ENCODE measurements at places on chromosomes 2 and 18.

- no peaks in the 10 kb centered on the region for H3K36me3 ChIP-seq
- DNase-seq = no peak
- H3K27ac ChIP-seq = no peak overlapping the region
- H3K4me3 ChIP-seq = no peak overlapping the region
These were observed 127.2 kb upstream of the THSD7B start for GRCh38 chr2:136638193-136638592.

- H3K4me3 ChIP-seq = peak overlapping the region; percentile 73
- peak overlapping the region; percentile 97 for H3K27ac ChIP-seq
- no peaks in the 10 kb centered on the region for H3K27me3 ChIP-seq
- H3K4me1 ChIP-seq = peaks cover 20% of the 10 kb centered on the region
- H3K36me3 ChIP-seq = peaks cover 15% of the 10 kb centered on the region
- DNase-seq = peak; percentile 29
These were observed 16.9 kb upstream of the ZCCHC2 start for GRCh38 chr18:62505669-62506494.

GRCh38 chr18:75220551-75221355, 10.2 kb downstream of the TSHZ1 start:
- H3K4me1 ChIP-seq = peaks cover 13% of the 10 kb centered on the region
- H3K36me3 ChIP-seq = no peaks in the 10 kb centered on the region
- no peak overlapping the region for H3K4me3 ChIP-seq
- no peak for DNase-seq
- H3K27me3 ChIP-seq = no peaks in the 10 kb centered on the region

DNA sequence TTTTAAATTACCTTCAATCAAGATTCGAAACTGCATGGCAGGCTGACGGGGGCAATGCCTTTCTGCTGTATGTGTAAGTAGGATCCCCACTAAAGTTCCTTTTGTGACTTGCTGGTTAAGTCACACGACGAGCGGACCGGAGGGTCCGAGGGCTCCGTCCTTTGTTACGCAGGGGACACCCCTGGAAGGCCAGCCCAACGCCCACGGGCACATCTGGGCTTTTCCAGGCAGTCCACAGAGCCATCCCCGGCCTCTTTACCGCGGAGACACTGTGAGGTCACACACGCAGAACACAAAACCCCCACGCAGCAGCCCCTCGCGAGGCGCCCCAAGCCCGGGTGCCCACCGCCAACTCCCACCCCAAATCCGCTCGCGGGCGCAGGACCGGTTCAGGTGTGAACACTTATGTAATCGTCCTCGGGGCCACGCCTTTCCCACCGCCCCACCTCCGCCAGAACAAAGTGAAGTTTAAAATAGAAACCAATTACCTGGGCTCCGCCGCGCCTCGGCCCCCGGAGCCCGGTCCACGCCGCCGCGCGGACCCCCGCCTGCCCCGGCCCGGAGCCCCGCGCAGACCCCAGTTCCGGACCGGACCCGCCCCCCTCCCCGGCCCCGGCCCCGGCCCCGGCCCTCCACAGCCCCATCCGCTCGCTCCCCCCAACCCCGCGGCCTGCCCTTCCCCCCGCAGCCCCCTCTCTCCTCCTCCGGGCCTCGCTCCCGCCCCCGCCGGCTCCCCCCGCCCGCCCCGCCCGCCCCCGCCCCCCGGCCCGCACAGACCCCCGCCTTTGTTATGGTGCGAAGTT, 4.2 kb downstream of the ZNF516 start:
- peak overlapping the region; percentile 79 for H3K4me3 ChIP-seq
- no peaks in the 10 kb centered on the region for H3K36me3 ChIP-seq
- H3K4me1 ChIP-seq = peaks cover 32% of the 10 kb centered on the region
- DNase-seq = peak; percentile 26

- no peak for DNase-seq
- no peak overlapping the region for H3K27ac ChIP-seq
- no peaks in the 10 kb centered on the region for H3K4me1 ChIP-seq
- H3K36me3 ChIP-seq = no peaks in the 10 kb centered on the region
- H3K27me3 ChIP-seq = no peaks in the 10 kb centered on the region
These were observed 242.6 kb upstream of the NT5C1B start for GRCh38 chr2:18831916-18832510.

- no peaks in the 10 kb centered on the region for H3K4me1 ChIP-seq
- no peak overlapping the region for H3K27ac ChIP-seq
- DNase-seq = no peak
- no peak overlapping the region for H3K4me3 ChIP-seq
- no peaks in the 10 kb centered on the region for H3K36me3 ChIP-seq
These were observed 110.4 kb downstream of the ALK start for GRCh38 chr2:29810956-29811355.

GRCh38 chr2:144151405-144151804, 368.5 kb downstream of the ZEB2 start:
- DNase-seq = no peak
- no peaks in the 10 kb centered on the region for H3K27me3 ChIP-seq
- peaks cover 11% of the 10 kb centered on the region for H3K36me3 ChIP-seq
- H3K4me3 ChIP-seq = no peak overlapping the region
- no peak overlapping the region for H3K27ac ChIP-seq

DNA sequence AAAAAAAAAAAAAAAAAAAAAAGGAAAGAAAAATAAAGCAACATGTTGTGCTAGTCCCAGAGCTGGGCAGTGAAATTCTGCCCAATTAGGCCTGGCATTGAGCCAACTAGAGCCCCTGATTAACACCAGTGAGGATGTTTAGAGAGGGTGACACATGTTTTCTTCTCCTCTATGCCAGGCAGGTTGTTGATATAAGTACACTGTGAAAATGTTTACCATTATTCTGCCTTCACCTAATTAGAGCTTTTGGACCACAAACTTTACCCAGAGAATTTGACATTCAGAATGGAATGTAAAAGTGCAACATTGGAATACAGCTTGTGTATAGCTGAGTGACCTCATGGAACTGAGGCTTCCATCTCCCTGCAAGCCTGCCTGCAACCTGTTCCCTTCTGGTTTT, 95.9 kb upstream of the MSH2 start:
- DNase-seq = no peak
- H3K27me3 ChIP-seq = peaks cover 31% of the 10 kb centered on the region
- no peak overlapping the region for H3K27ac ChIP-seq
- no peaks in the 10 kb centered on the region for H3K4me1 ChIP-seq
- H3K36me3 ChIP-seq = no peaks in the 10 kb centered on the region

DNA sequence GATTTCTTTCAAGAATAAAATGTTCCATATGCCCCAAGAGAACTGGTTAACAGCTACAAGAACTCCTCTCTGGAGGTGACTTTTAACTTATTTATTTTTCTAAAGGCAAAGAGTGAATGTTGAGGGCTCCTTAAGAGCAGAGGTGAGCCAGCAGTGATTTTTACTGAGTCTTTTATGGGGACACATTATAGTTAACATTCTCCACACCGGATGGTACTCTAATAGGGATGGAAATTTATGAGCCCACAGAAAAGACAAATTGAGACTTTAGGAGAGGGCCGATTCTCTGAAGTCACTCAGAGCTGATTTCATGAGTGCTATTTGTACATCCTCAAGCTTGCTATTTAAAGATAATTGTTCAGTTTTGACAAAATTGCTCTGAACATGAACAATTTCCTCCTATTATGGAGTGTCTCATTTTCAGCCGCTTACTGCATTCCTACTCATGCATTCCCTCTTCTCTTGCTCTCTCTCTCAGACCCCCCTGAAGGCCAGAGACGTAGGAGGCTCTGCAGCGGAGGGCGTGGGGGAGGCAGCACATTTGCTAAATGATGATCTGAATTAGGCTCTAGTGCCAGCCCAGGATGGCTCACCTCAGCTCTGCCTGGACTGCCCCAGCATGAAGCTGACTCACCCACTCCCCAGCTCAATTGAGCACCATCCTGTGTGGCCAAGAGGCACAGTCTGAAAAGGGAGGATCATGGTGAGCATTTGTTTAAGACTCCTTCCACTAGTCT, 5.9 kb upstream of the RPL37A start:
- no peak overlapping the region for H3K27ac ChIP-seq
- H3K4me1 ChIP-seq = peaks cover 26% of the 10 kb centered on the region
- H3K4me3 ChIP-seq = no peak overlapping the region
- no peaks in the 10 kb centered on the region for H3K27me3 ChIP-seq
- DNase-seq = no peak

DNA sequence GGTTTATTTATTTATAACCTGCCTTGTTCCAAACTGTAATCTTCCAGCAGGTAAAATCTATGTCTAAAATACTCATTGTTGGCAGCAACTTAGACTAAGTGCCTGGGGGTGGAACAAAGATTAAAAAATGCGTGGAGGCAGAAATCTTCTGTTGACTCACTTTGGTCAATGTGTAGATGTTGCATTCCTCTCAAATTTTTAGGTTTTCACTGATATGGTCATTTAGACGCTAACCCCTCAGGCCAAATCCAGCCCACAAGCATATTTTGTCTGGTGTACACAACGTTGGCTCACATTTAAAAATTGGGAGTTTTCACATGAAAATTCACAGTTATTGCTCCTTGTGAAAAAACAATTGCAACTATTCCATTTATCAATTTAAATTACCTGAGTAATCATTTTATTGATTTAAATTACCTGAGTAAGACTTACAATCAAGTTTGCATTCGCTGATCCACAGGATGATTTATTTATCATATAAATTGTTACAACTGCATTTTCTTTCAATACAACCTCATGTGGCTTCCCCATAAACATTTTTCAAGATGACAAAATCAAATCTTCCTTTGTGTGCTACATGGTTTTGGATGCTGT, 564.2 kb downstream of the TSN start:
- no peak for DNase-seq
- no peak overlapping the region for H3K4me3 ChIP-seq
- no peak overlapping the region for H3K27ac ChIP-seq
- no peaks in the 10 kb centered on the region for H3K4me1 ChIP-seq
- no peaks in the 10 kb centered on the region for H3K36me3 ChIP-seq

GRCh38 chr2:58923869-58924268, 682.7 kb upstream of the FANCL start:
- no peaks in the 10 kb centered on the region for H3K36me3 ChIP-seq
- no peak for DNase-seq
- H3K27me3 ChIP-seq = no peaks in the 10 kb centered on the region
- H3K27ac ChIP-seq = no peak overlapping the region
- H3K4me1 ChIP-seq = no peaks in the 10 kb centered on the region
- no peak overlapping the region for H3K4me3 ChIP-seq

- no peak overlapping the region for H3K4me3 ChIP-seq
- DNase-seq = no peak
- peaks cover 6% of the 10 kb centered on the region for H3K27me3 ChIP-seq
- H3K4me1 ChIP-seq = peaks cover 11% of the 10 kb centered on the region
These were observed 206.6 kb upstream of the RBMS1 start for GRCh38 chr2:160700021-160700814.

- no peak for DNase-seq
- H3K27me3 ChIP-seq = no peaks in the 10 kb centered on the region
- H3K36me3 ChIP-seq = peaks cover 14% of the 10 kb centered on the region
- no peak overlapping the region for H3K27ac ChIP-seq
- no peak overlapping the region for H3K4me3 ChIP-seq
- H3K4me1 ChIP-seq = peaks cover 8% of the 10 kb centered on the region
These were observed 191.1 kb downstream of the STK39 start for GRCh38 chr2:168056242-168056787.

GRCh38 chr2:20231598-20232026, 6.7 kb upstream of the SDC1 start:
- DNase-seq = no peak
- H3K4me3 ChIP-seq = no peak overlapping the region
- H3K36me3 ChIP-seq = no peaks in the 10 kb centered on the region
- no peak overlapping the region for H3K27ac ChIP-seq
- no peaks in the 10 kb centered on the region for H3K4me1 ChIP-seq

- H3K36me3 ChIP-seq = peaks cover under 1% of the 10 kb centered on the region
- H3K4me3 ChIP-seq = no peak overlapping the region
- no peaks in the 10 kb centered on the region for H3K27me3 ChIP-seq
- H3K27ac ChIP-seq = no peak overlapping the region
- DNase-seq = no peak
These were observed 34.2 kb downstream of the IMPA2 start for GRCh38 chr18:12015416-12016062.

DNA sequence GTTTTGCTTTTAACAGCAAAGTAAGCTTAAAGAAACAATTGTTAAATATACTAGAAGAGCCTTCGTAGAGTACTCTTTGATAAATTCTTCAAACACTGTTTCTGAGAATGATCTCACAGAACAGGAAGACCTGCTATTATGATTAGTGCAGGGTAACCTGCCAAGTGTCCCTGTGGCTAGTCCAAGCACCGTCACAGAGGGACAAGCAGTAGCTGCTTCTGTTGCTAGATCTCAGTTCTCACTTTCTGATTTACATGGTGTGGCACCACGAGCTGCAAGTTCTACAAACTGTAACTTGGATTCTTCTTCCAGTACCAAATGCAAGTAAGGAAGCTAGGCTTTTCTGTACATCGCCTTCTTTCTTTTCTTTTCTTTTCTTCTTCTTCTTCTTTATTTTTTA, 121.5 kb downstream of the PIEZO2 start:
- no peak for DNase-seq
- H3K27ac ChIP-seq = no peak overlapping the region
- H3K4me1 ChIP-seq = no peaks in the 10 kb centered on the region
- H3K36me3 ChIP-seq = no peaks in the 10 kb centered on the region
- H3K4me3 ChIP-seq = no peak overlapping the region

- peaks cover 1% of the 10 kb centered on the region for H3K4me1 ChIP-seq
- no peaks in the 10 kb centered on the region for H3K27me3 ChIP-seq
- H3K27ac ChIP-seq = no peak overlapping the region
These were observed 27.2 kb upstream of the OTX1 start for GRCh38 chr2:63023444-63023843.

DNA sequence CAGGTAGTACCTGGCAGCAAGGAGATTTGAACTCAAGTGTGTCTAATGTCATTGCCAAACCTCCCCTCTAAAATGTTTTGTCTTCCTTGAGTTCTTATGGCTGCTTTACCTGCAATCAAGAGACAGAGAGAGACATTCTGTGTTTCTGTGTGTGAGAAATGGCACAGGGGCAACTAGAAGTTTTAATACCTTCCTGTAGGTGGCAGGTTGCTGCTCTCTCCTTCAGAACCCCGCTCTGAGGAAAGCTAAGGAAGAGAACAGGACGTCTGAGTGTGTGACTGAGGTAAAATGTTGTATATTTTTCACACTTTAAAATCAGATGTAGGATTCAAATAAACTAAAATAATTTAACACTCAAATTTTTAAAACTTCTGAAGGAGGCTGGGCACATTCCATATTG, 19.2 kb downstream of the DTNA start:
- H3K36me3 ChIP-seq = no peaks in the 10 kb centered on the region
- DNase-seq = no peak
- H3K27ac ChIP-seq = no peak overlapping the region

GRCh38 chr2:237242091-237242536, 156.4 kb downstream of the COPS8 start:
- no peaks in the 10 kb centered on the region for H3K4me1 ChIP-seq
- H3K4me3 ChIP-seq = no peak overlapping the region
- no peaks in the 10 kb centered on the region for H3K36me3 ChIP-seq
- peaks cover 8% of the 10 kb centered on the region for H3K27me3 ChIP-seq
- H3K27ac ChIP-seq = no peak overlapping the region

DNA sequence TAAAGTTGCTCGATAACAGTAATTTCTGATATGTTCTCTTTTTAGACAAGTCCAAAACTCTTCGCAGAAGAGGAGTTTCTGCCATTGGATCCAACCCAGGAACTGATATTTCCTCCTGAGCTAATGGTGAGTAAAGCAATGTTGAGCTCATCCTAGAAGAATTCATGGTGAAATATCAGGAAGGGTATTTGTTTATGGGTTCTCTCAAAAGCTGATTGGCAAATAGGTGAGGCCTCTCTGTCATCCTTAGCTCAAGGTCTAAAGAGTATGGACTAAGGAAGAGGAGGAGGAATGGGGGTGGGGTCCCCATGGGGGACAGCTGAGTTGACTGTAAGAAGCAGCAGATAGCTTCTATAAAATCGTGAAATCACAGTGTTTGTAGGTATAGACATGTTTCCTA, 18.2 kb downstream of the AOX1 start:
- H3K27ac ChIP-seq = no peak overlapping the region
- no peak overlapping the region for H3K4me3 ChIP-seq
- H3K36me3 ChIP-seq = no peaks in the 10 kb centered on the region

Data from activated T-helper 2 cell treated with anti-CD3 and anti-CD28 coated beads, Interferon-gamma antibody, Interleukin-2, Interleukin-4, amounts not matched to agents 10 μg/mL and 5 μg/mL and 100 μg/mL, durations not matched to agents 14 hours and 24 hours and 36 hours (primary cell).